ENCODE measurements at places on chromosomes 11 and 22.

- DNase-seq, result no peak
Measured at GRCh38 chr11:7253800-7254199, 2.1 kb downstream of the SYT9 start.

- no peak for DNase-seq
Measured at GRCh38 chr22:29078036-29078868, 5.4 kb downstream of the KREMEN1 start.

GRCh38 chr11:12494699-12495098 is 117.3 kb downstream of the PARVA start:
- no peak for DNase-seq

DNA sequence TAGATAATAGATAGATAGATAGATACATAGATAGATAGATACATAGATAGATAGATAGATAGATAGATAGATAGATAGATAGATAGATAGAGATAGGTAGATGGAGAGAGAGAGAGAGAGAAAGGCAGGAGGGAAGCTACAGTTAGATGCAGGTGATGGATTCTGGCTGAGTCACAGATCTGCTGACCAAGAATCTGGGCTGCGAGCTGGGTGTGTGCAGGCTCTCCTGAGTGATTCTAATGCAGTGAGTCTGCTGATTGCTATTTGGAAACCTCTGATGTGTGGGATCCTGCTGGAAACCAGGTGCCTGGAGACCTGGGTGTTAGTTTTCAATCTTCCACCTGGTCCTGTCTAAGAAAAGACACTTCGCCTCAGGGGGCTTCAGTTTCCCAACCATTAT is 1441.8 kb downstream of the TBC1D22A start:
- no peak for DNase-seq

- no peak for DNase-seq
Measured at GRCh38 chr11:12950670-12951069, 58.4 kb upstream of the RASSF10 start.

- DNase-seq, result no peak
Measured at GRCh38 chr11:76200006-76200940, 6.0 kb downstream of the WNT11 start.

DNA sequence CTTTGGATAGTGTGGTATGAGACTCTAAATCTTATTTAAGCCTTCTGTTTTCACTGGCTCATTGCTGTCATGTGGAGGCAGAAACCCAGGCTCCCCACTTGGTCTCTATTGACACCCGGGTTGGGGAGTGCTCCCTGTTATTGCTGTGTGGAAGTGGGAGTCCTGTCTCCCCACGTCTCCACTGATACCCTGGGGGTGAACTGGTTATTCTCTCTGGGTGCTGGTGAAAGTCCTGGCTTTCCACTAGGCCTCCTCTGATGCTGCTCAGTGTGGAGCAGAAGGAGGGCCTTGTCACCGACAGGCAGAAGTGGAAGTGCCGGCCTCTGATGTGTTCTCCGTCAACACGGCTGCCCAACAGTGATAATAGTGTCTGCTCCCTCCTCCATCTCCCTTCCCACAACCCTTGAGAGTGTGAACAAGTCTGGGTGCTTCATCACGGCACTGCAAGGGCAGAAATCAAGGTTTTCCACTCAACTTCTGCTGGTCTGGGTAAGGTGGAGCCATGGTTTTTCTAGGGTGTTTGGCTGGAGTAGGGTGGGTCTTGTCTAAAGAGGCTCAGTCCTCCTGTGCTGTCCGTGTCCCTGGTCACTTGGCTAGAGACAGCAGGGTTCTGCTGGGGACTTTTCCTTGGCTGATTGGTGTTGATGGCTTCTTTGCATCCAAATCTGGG is 240.7 kb upstream of the B3GAT1 start:
- DNase-seq, result no peak

GRCh38 chr11:112590764-112591163 is 330.1 kb upstream of the PLET1 start:
- no peak for DNase-seq

- DNase-seq, result no peak
Measured at GRCh38 chr11:99925968-99926367, 761.1 kb upstream of the ARHGAP42 start.

- no peak for DNase-seq
Measured at GRCh38 chr22:40014667-40015248, 20.0 kb downstream of the FAM83F start.

GRCh38 chr11:101707477-101707876 is 123.7 kb upstream of the TRPC6 start:
- DNase-seq, result no peak

DNA sequence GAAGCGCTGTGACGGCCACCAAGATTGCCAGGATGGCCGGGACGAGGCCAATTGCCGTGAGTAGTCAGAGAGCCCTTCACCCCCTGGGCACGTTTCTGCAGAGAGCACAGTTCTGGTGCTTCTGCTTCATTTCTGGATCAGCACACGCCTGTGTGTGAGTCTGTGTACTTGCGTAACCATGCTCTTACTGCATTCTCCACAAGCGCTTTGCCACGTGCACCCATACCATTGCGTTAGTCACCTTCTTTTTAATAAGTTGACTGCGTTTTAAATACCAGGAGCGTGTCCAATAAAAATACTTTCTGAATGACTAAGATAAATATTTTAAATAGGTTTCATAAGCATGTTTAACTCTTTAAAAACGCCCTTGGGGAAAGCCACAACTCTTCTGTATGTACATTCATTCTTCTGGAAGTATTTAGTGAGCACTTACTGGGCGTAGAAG is 143.0 kb upstream of the SORL1-AS1 start:
- DNase-seq, result no peak

GRCh38 chr22:43313890-43314474 is 29.2 kb downstream of the SCUBE1 start:
- no peak for DNase-seq

GRCh38 chr11:35303596-35304385 is 115.6 kb downstream of the SLC1A2 start:
- no peak for DNase-seq

DNA sequence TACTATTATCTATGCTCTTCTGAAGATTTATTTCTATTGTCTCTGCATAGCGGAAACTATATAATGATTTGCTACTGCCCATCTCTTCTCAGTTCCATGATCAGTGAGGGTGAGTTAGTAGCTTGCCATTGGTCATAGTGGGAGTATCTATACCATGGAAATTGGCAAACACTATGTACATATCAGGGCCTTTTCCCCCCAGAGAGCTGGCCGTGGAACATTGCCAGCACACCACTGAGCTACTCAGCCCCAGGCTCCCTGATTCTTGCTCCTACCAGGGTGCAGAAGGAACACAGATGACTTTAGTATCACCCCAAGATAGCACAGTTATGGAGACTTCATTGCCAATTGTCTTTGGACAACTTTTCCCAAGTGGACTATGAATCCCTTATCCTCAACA is 33.2 kb downstream of the IRAG1 start:
- DNase-seq, result no peak

GRCh38 chr11:120578596-120579154 is 67.1 kb downstream of the GRIK4 start:
- DNase-seq, result no peak

DNA sequence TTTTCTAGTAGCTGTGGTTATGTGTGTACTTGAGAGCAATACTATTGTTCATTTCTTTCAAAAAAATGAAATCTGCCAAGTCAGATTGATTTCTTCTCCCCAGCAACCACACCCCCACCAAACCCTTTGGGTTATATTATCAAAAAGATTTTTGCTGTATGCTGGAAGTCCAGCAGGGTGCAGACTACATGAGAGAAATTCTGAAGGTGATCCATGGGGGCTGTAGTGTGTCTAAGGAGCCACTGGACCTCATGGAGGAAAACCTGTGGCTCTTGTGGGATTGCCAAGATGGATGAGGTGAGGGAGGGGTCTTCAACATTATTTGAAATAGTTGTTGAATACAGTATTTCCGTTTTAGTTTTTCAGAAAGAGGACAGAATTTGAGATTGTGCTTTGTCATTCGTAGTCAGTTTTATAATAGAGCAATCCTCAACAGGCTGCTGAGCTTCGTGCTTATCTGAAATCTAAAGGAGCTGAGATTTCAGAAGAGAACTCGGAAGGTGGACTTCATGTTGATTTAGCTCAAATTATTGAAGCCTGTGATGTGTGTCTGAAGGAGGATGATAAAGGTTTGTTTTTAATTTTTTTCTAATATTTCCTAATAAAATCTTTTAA is 3.1 kb downstream of the EIF3M start:
- no peak for DNase-seq

- no peak for DNase-seq
Measured at GRCh38 chr11:2569321-2569721, 124.5 kb downstream of the KCNQ1 start.

- DNase-seq, result no peak
Measured at GRCh38 chr11:86938900-86939880, 16.0 kb downstream of the FZD4 start.

- no peak for DNase-seq
Measured at GRCh38 chr11:44694443-44694842, 32.3 kb upstream of the TSPAN18 start.

DNA sequence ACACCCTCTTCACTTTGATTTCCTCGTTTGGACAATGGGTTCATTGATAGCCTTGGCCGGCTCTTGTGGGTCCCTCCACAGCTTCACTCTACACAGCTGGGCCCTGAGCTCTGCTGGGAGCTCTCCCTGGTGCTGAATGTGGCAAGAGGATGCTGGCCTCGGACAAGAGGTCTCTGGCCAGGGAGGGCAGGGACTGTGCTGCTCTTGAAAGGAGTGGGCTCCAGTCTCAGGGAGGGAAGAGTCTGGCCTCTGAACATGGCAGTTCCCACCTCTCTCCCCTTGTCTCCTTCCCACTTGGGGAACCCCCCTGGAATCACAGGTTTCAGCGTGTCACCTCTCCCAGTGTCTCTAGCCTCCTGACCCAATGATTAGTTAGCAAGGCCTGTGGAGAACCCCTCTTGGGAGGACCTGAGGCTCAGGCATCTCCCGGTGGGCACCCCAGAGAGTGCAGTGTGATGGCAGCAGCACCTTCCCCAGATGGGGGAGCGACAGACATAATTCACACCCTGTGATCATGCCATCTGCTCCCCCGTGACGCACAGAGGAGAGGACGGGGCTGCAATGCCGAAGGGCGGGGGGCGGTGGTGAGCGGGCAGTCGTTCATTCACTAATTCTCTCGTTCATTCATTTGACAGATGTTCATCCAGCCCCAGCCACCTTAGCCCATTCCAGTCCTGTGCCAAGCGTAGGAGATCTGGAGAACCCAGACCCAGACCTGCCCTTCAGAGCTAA is 2.8 kb upstream of the CABP7 start:
- no peak for DNase-seq

GRCh38 chr11:4672470-4672869 is 25.2 kb downstream of the OR51E2 start:
- no peak for DNase-seq

- no peak for DNase-seq
Measured at GRCh38 chr11:26072614-26073153, 259.2 kb upstream of the ANO3 start.

- no peak for DNase-seq
Measured at GRCh38 chr11:116725434-116726221, 47.2 kb downstream of the BUD13 start.

- no peak for DNase-seq
Measured at GRCh38 chr11:101721270-101721669, 137.5 kb upstream of the TRPC6 start.

DNA sequence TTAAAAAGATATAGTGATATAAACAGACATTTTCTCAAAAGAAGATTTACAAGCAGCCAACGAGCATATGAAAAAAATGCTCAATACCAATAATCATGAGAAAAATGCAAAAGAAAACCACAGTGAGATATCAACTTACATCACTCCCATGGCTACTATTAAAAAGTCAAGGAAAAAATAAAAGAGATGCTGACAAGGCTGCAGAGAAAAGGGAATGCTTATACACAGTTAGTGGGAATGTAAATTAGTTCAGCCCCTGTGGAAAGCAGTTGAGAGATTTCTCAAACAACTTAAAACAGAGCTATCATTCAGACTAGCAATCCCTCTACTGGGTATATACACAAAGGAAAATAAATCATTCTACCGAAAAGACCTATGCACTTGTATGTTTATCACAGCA is 97.1 kb upstream of the CARD18 start:
- DNase-seq, result no peak

DNA sequence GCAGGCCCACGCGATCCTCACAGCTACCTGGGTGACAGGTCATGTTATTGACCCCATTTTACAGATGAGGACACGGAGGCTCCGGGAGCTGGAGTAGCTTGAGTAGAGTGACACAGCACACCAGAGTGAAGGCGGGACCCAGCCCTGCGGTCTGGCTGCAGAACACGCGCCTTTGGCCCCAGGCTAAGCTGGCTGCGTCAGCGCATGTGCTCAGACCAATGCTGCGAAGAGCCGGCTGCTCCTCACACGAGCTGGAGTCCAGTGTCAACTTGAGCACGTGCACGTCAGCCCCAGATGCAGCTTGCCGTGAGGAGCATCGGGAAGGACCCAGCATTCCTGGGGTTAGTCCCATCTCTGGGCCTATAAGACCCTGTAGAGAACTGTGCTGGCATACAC is 49.9 kb downstream of the SCUBE1 start:
- no peak for DNase-seq

DNA sequence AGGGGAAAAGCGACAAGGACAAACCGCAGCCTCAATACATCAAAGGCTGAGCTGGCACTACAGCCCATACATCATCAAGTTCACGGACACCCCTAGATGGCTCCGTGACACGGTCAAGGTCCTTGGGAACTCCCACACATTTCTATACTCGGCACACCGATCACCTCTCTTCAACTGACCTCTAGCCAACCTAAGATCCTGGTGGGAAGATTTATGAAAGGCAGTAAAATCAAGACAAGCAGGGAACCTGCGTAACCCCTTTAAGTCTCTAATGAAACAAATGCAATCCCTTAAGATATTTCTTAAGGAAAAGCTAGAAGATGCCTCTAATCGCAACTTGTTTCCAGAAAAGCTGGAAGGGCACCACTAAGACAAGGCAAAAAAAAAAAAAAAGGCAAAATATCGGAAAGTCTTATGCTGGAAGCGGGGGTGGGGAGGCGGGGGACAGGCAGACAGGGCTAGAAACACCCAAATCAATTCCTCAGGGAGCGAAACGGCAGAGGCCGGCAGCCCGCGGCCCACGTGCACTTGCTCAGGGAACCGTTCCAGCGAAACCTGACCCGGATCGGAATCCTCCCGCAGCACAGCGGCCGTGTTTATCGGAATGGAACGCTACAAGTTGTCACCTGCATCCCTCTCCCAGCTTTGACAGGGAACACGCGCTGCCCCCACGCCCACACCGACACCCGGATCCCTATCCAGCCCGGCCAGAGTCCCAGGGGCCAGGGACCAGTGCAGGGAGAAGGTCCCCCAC is 1.4 kb downstream of the ARHGAP20 start:
- DNase-seq, result no peak

GRCh38 chr11:128235426-128235825 is 351.9 kb downstream of the ETS1 start:
- DNase-seq, result no peak

Data from T follicular helper cell (primary cell).